Naive thymus-derived CD8-positive, alpha-beta T cell (primary cell): ENCODE measurements at places on chromosomes 4 and X. TPM values are rescaled to one million over a fixed set of nuclear protein-coding genes. Genes with fewer than 3 reads are reported as not detected.

The HNRNPH2 gene
- 49.4 TPM for total RNA-seq

The USP17L22 gene
- not detected for total RNA-seq

The GYG2 gene
- not detected for total RNA-seq

The COL4A5 gene
- not detected for total RNA-seq

DNA sequence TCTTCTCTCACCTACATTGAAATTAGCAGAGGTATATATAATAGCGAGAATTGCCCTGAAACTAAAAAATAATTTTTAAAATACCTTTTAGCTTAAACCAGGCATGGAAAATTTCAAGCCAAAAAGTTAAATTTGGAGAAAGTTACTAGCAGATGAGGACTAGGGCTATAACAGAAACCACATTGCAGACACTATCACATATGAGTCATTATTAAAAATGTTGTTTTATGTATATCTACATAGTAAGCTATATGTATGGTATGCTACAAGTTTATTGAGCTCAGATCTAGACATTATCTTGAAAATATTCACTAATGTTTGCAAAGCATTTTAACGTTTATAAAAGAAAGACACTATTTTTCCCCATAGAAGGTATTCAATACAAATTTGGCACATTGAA lies 147.8 kb downstream of the PAPSS1 start:
- peaks cover 19% of the 10 kb centered on the region for H3K27me3 ChIP-seq
- H3K4me1 ChIP-seq = no peaks in the 10 kb centered on the region
- no peak overlapping the region for H3K27ac ChIP-seq
- DNase-seq = no peak
- no peaks in the 10 kb centered on the region for H3K36me3 ChIP-seq

DNA sequence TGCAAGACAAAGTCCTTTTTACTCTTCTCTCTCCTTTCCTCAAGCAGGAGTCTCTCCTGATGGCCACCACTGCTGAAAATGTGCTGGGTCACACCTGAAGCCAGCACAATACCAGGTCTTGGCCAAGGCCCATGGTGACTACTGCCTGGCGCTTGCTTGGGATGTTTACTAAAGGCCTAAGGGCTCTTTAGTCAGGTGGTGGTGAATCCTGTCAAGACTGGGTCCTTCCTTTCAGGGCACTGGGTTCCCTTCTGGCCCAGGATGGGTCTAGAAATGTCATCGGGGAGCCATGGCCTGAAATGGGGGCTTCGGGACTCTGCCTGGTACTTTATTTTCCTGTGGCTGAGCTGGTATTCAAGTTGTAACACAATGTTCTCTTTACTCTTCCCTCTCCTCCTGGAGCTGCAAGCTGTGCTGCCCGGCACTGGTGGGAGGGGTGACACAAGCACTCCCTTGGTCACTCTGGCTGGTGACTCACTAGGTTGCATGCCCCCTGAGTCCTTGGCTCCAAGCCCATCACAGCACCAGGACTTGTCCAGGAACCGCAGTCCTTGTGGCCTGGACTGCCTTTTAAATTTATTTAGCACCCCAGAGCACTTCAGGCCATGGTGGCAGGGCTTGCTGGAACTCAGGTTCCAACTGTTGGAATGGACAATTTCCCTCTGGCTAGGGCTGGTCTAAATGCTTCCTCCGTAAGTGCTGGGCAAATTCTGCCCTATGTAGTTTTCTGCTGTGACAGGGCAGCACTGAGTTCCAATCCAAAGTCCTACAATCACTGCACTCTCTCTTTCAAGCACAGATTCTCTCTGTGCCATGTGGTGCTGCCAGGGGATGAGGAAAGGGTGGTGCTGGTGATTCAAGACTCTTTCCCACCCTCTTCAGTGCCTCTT lies 11.3 kb downstream of the ARL13A start:
- peaks cover 4% of the 10 kb centered on the region for H3K4me1 ChIP-seq
- H3K4me3 ChIP-seq = no peak overlapping the region
- H3K27ac ChIP-seq = no peak overlapping the region

DNA sequence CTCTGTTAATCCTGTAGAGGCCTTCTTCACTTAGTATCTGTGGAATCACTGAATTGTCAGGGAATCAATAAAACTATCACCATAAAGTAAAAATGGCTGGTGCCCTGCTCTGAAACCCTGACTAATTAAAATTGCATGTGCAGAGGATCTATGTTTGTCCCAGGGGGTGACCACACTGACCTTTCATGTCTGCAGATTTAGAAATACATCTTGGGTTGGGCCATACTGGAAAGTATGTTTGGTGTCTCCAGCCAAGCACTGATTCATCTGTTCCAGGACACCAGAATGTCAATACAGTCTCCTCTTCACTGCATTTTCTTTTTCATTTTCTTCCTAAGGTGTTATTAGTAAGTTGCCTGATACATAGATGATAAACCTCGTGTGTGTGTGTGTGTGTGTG lies 490.9 kb upstream of the INTU start:
- no peaks in the 10 kb centered on the region for H3K27me3 ChIP-seq
- H3K27ac ChIP-seq = no peak overlapping the region
- H3K4me3 ChIP-seq = no peak overlapping the region

DNA sequence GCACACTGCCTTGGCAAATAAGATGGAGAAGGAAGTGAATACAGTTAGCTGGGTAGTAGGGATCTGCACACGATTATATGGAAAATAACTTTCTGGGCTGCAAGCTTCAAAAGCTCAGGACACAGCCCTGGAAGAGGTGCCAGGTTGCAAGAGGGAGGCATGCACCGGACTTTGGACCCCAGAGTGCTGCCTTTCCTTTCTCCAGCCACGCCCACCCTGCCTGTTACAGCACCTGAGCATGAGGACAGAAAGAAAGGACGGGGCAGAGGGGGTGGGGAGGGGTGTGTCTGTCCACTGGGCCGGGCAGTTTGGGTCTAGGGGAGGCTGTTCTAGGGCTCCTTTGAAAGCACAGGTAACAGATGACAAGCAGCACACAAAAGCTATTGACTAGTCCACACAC lies 152.8 kb downstream of the ENPP6 start:
- no peak overlapping the region for H3K4me3 ChIP-seq
- H3K36me3 ChIP-seq = no peaks in the 10 kb centered on the region
- H3K27me3 ChIP-seq = peaks cover 3% of the 10 kb centered on the region
- DNase-seq = no peak

DNA sequence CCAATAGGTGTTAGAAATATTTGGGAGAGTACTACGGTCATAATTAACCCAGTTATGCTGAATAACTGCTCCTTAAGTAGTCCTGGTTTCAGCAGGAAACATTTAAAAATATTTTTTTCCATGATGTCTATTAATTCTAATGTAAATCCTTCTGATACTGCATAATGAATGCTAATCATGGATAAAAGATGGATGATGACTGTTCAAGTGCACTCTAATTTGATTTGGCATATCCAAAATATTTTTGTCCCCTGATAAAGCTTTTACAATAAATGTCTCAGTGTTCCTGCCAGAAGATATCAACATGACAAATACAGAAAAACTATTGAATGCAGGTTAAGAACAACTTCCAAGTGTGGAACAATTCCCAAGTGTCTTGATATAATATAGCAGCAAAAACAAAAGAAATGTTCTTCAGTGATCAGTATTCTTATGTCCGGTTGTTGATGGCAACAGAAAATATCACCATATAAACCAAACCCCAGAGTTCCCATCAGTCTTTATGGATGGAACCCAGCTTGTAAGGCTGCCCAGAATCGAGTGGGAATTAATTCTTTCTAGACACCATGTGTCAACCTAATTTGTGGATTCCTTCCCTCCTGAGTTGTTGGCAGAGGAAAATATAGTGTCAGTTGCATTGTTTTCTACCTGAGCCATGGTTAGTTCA lies 205.4 kb upstream of the GK2 start:
- H3K27me3 ChIP-seq = peaks cover 5% of the 10 kb centered on the region
- H3K27ac ChIP-seq = no peak overlapping the region
- DNase-seq = no peak
- H3K36me3 ChIP-seq = peaks cover 7% of the 10 kb centered on the region

DNA sequence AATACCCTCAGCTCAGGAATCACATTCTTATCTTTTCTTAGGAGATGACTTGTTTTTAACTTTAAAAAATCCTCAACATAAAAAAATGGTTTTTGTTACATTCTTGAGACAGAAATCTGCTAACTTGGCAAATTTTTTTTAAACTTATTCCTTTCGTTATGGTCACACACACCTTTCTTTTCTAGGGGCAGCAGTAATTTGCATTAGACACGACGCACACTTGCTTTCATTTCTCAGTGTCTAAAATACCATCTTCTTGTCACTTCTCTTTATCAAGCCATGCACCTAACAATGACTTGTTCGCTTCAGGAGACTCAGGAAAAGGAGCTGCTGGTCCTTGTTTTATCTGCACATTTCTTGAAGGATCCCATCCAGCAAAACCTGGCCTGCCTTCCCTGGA lies 112.6 kb upstream of the TBL1X start:
- peak overlapping the region; percentile 94 for H3K27ac ChIP-seq
- H3K4me1 ChIP-seq = peaks cover 46% of the 10 kb centered on the region
- DNase-seq = no peak
- no peaks in the 10 kb centered on the region for H3K36me3 ChIP-seq
- peak overlapping the region; percentile 53 for H3K4me3 ChIP-seq
- no peaks in the 10 kb centered on the region for H3K27me3 ChIP-seq

DNA sequence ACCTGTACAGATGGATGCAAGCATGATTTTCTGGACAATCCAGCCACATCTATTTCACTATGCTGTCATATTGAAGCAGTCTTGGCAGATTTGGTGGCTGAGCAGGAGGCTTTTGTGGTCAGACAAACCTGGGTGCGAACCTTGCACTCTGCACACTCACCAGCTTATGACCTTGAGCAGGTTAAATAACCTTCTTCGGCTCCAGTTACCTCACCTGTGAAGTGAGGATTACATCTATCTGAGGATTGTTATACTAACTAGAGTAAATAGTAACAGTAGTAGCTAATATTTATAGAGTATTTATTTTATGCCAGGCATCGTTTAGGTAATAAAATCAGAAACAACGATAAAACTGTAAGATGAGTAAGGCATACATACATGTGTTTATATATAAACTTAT lies 150.0 kb downstream of the PPP3CA start:
- no peak for DNase-seq
- H3K27ac ChIP-seq = no peak overlapping the region
- peaks cover 22% of the 10 kb centered on the region for H3K4me1 ChIP-seq
- H3K4me3 ChIP-seq = no peak overlapping the region
- H3K36me3 ChIP-seq = peaks cover 17% of the 10 kb centered on the region

DNA sequence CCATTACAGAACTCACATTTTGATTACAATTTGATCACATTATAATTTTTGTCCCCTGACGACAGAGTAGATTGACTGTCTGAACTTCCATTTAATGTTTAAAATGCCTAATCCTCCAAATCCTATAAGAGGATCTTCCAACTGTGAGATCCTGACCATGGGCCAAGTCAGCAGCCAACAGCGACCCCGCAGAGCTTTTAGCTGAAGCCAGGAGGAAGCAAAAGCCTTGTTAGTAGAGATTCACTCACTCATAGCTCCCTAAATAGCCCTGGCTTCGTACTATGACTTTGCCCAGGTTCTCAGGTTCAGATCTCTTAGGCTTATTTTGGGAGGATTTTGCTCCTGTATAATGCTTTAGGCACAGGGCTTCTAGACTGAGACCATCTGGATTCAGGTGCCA lies 413.1 kb downstream of the NKX6-1 start:
- no peak overlapping the region for H3K4me3 ChIP-seq
- H3K36me3 ChIP-seq = no peaks in the 10 kb centered on the region
- no peak overlapping the region for H3K27ac ChIP-seq
- no peaks in the 10 kb centered on the region for H3K4me1 ChIP-seq
